ENCODE measurements at places on chromosomes 5 and 9. TPM values are rescaled to one million over a fixed set of nuclear protein-coding genes. Genes with fewer than 3 reads are reported as not detected.

DNA sequence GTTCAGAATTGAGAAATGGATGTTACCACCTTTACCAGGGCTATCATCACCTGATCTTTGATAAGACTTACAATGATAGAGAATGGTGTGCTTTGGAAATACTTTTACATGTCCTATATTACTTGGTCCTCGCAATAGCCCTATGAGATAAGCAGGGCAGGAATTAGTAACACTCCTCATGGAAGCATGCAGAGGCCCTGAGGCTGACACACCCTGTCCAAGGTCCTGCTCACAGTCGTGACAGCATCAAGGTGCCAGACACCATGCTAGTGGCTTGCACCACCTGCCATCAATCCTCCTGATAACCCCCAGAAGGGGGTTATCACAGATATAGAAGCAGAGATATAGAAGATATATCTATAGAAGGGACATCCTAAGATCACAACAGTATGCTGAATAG lies 216.8 kb upstream of the TBC1D2 start:
- no peak overlapping the region for H3K4me3 ChIP-seq
- DNase-seq = no peak
- H3K27me3 ChIP-seq = no peaks in the 10 kb centered on the region
- no peaks in the 10 kb centered on the region for H3K36me3 ChIP-seq
- no peaks in the 10 kb centered on the region for H3K4me1 ChIP-seq

The FRRS1L gene
- total RNA-seq = not detected

DNA sequence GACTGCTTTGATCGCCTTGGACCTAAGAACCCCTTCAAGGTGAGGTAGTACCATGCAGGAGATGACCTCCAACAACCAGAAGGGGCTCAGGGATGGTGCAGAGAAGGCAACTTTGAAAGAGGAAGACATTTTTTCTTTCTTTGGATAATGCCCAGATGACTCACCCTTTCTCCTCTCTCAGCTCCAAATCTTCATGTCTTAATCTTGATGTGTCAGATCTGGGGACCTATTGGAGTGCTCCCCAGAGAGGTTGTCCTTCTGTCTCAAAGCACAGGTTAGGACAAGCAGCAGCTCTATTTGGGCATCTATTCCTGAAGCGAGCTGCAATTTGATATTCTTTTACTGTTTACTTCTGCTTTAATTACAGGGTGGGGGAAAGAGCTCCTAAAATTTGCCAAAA lies 229.9 kb upstream of the MAP3K1 start:
- no peak overlapping the region for H3K4me3 ChIP-seq
- no peak overlapping the region for H3K27ac ChIP-seq
- no peak for DNase-seq
- peaks cover 30% of the 10 kb centered on the region for H3K4me1 ChIP-seq
- no peaks in the 10 kb centered on the region for H3K27me3 ChIP-seq

DNA sequence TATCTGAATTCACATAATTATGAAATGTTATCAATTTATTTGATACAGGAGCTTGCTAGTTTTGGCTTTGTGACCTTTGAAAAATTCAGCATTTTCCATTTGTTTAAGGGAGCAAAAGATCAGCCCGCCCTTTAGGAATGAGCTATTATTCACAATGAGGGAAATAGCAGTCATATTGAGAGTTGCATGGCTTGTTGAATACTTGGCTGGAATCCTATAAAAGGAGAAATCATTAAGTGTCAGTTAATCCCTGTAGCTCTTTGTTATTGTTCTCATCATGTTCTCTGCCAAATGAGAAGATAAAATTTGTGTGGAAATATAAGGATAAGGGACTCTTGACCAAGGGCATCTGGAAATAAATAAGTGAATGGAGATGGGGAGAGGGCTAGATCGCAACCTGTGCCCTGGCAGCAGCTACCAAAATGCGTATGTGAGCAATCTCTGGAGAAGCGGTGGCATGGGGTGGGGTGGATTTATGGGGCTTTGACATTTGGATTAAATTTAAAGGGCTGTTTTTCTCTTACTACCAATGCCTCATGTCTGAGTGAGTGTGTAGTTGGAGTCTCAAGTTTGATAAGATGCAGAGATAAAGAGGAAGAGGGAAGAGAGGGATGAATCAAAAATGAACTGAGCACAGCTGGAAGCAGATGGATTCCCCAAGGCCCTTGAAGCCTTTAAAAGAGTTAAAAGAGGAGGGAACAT lies 237.6 kb downstream of the NNT start:
- H3K4me3 ChIP-seq = no peak overlapping the region
- no peaks in the 10 kb centered on the region for H3K36me3 ChIP-seq

The PRDM9 gene
- total RNA-seq = not detected
